T1000 (cell line): ENCODE measurements at places on chromosomes 6 and 20.
A peak's percentile ranks its signal among the peaks of the same experiment; 100 is the strongest.

- DNase-seq, result no peak
Observed at GRCh38 chr20:1326031-1326930, 2.7 kb downstream of the SDCBP2 start.

GRCh38 chr6:148945301-148946021 lies 198.6 kb downstream of the UST start:
- DNase-seq, result no peak

DNA sequence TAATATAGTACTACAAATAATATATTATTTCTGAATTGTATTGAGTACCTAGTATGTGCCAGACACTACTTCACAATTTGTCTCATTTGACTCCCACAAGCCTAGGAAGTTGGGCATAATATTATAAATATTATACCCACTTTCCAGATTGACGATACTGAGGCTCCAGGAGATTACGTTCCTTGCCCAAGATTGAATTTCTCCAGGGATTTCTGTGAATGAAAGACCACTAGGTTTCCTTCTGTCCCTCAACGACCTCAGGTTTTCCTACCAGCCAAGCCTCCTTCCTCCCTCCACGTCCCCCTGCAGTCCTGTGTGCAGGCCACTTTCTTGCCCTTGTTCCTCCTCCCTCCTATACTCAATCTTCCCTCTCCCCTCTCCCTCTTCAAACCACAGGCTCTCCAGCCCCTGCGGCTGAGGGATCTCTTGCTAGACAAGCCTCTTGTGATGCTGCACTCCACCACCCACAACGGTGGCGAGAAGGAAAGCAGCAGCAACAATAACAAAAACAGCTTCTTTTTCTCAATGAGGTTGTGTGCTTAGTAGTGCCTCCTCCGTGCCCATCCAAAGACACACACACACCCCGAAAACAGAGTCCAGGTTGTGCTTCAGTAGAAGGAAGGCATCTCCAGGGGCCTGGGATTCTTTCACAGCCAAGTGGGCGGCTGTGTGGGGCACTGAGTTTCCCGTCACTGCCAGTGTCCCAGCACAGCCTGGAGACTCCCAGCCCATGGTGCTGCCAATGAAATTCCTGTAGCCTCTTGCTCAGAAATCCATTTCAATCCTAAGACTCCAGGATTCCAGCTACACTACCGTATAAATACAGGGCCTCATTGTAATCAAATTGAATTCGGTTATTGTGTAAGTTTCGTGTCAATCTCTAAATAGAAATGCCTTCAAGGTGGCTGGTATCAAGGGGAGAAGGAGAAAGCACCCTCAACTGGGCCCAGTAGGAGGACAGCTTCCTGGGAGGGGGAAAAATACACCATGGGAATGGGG lies 94.4 kb downstream of the NCR2 start:
- DNase-seq, result no peak

DNA sequence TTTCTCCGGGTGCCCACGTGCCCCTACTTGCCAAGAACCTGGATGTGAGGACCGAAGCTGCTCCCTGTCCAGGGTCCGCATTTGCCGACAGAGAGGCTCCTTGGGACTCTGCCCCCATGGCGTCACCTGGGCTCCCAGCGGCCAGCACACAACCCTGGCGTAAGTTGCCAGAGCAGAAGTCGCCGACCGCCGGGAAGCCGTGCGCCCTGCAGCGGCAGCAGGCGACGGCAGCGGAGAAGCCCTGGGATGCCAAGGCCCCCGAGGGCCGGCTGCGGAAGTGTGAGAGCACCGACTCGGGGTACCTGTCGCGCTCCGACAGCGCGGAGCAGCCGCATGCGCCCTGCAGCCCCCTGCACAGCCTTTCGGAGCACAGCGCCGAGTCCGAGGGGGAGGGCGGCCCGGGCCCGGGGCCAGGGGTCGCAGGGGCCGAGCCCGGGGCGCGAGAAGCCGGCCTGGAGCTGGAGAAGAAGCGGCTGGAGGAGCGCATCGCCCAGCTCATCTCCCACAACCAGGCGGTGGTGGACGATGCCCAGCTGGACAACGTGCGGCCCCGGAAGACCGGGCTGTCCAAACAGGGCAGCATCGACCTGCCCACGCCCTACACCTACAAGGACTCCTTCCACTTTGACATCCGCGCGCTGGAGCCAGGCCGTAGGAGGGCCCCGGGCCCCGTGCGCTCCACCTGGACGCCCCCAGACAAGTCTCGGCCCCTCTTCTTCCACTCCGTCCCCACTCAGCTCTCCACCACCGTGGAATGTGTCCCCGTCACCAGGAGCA lies 28.3 kb downstream of the ZNF831 start:
- no peak for DNase-seq

GRCh38 chr6:116047173-116047933 lies 13.3 kb downstream of the FRK start:
- DNase-seq, result no peak

DNA sequence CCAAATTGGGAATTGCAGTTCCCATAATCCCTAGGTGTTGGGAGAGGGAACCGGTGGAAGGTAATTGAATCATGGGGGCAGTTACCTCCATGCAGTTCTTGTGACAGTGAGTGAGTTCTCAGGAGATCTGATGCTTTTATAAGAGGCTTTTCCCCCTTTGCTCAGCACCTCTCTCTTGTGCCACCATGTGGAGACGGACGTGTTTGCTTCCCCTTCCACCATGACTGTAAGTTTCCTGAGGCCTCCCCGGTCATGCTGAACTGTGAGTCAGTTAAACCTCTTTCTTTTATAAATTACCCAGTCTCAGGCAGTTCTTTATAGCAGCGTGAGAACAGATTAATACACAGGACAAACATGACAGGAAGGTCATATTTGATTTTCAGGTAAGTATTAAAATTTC lies 25.3 kb upstream of the HECA start:
- DNase-seq, result no peak

GRCh38 chr6:42279144-42279781 lies 61.6 kb upstream of the MRPS10 start:
- DNase-seq, result peak; percentile 10
